ENCODE measurements at places on chromosomes 1 and 21. TPM values are rescaled to one million over a fixed set of nuclear protein-coding genes. Genes with fewer than 3 reads are reported as not detected.
A peak's percentile ranks its signal among the peaks of the same experiment; 100 is the strongest.

The C1orf159 gene
- 24.5 TPM for total RNA-seq

The PSEN2 gene
- total RNA-seq, result 22.2 TPM

The HJV gene
- total RNA-seq, result not detected

The SELENBP1 gene
- 2.9 TPM for total RNA-seq

The TP73 gene
- 13.0 TPM for total RNA-seq

The CACNA1S gene
- total RNA-seq, result 0.07 TPM

DNA sequence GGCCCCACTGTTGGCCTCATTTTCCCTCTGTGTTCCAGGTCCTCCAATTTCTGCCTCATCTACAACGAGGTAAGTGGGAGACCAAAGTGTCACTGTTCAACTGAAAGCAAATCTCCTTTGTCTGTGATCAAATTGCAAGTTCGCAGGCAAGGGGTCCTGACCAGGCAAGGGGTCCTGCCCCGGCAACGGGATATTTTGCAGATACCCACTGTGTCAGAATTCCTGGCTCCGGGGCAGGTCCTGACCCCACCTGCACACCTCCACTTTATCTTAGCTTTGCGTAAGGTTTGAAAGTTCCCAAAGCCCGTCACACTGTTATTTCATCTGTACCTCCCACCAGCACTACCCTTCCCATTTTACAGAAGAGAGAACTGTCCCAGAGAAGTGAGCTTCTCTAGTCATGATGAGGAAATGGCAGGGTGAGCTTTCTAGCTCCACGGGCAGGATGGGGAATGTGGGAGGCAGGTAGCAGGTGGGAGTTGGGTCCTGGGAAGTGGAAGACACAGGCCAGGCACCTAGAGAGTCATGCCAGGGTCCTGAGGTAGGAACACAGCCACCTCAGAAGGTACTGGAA lies 32.0 kb upstream of the CSF1 start:
- no peak for DNase-seq

DNA sequence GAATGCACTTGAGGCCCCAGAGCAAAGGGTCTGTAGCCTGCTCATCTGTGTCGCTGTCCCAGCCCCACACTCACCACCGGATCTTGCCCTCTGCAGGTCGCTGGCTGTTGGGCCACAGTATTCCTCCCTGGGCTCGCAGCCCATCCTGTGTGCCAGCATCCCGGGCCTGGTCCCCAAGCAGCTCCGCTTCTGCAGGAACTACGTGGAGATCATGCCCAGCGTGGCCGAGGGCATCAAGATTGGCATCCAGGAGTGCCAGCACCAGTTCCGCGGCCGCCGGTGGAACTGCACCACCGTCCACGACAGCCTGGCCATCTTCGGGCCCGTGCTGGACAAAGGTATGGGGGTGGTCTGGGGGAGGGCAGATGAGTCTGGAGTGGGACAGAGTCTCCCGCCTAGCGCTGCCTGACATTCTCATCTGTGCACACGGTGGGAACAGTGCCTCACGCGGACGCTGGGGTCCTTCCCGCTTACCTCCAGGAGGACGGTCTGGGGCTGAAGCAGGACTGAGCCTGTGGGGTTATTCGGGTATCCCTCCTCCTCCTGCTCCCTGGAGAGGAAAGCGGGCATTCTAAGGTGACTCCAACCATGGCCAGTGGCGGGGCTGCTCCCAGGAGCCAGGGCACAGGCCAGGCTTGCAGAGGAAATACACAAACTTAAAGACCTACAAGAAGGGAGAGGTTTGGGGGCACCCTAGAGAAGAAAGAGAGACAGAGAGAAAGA lies 15.9 kb downstream of the WNT3A start:
- DNase-seq, result no peak

DNA sequence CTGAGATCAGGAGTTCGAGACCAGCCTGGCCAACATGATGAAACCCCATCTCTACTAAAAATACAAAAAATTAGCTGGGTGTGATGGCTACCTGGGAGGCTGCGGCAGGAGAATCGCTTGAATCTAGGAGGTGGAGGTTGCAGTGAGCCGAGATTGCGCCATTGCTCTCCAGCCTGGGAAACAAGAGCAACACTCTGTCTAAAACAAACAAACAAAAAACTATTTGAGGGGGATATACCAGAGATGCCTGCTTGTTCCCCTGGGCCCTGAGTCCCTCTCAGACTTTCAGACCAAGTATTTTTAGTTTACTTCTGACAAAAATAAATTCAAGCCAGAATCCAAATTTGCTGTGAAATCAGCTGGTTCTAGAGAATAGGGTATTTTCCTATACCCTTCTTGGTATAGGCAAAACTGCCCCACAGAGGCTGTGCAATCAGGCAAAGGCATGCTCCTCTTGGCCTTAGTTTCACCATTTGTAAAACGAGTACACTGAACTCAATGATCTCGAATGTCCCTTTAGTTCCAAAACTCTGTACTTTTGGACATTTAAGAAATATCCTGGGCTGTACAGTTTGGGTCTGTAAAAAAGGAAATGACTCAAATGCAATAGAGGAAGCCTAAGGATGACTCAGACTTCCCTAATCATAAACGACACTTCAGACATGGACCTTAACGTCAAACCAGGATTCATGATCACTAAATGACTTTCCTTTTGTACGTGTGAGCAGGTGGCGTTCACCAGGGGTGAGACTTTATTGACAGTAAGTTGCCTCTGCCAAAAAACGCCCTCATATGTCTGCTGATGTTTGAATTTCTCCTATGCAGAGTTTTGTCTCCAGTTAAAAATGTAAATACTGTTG lies 16.1 kb downstream of the ENSA start:
- no peak for DNase-seq

DNA sequence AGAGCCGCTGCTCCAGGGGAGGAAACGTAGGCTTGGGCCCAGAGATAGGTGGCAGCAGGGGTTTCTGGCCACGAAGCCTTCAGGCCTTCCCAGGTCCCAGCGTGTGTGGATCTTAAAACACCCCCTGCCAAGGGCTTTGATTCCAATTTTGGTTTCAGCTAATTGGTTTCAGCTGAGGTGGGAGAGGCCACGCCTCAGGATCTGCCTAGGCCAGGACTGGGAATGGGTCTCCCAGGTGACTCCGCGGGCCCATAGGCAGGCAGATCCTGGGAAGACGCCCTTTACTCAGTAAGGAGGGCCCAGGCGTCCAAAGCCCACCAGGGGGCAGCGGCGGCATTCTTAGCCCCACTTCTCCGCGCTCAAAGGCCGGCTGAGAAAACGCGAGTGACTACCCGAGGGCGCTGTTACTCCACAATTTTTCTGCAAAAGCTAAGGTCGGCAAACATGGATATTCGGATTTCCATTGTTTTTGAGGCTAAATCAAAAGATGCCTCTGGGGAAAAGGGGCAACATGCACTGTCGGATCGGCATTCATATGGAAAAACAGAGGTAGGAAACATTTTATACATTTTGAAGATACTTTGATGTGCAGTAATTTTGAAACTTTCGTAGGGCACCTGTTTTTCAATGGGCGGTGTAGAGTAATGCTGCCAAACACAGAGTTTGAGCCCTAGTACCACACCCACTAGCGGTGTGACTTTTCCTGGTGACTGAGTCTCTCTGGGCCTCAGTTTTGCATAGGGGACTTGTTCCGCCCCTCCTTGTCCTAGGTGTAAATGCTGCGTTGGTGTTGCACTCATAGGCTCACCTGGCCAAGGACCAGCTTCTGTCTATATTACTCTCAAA lies 31.8 kb upstream of the BCL10 start:
- peak; percentile 93 for DNase-seq

DNA sequence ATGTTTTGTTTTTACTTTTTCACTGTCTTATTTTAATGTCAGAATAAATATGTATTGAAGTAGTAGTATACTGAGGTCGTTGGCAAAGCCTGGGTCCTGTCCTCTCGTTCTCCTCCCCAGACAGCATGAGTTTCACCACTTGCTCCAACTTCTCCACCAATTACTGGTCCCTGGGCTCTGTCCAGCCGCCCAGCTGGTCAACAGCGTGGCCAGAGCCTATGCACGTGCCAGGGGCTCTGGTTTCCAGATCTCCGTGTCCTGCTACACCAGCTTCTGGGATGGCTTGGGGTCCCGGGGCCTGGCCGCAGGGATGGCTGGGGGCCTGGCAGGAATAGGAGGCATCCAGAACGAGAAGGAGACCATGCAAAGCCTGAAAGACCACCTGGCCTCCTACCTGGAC lies 19.3 kb downstream of the PTPN14 start:
- no peak for DNase-seq

- DNase-seq, result no peak
Measured at GRCh38 chr1:48043622-48044021, 46.4 kb upstream of the TRABD2B start.

DNA sequence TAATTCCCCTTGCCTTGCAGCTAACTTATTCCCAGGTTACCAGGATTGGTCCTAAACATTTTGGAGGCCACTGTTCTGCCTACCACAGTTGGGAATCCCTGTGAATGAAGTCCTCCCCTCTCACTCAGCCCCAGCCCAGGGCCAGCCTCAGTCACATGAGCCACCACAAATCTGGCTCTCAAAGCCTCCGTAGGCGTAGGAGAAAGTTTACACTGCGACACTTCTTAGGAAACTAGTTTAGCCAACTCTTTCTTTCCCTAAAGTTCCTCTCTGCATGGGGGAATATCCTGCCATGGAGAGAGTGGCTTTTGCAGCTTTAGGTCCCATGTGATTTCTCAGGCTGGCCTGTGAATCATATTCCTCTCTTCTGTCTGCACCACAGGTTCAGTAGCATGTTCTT lies 45.7 kb upstream of the ETV3 start:
- DNase-seq, result no peak

GRCh38 chr1:181011301-181012202 lies 11.1 kb downstream of the STX6 start:
- no peak for DNase-seq

DNA sequence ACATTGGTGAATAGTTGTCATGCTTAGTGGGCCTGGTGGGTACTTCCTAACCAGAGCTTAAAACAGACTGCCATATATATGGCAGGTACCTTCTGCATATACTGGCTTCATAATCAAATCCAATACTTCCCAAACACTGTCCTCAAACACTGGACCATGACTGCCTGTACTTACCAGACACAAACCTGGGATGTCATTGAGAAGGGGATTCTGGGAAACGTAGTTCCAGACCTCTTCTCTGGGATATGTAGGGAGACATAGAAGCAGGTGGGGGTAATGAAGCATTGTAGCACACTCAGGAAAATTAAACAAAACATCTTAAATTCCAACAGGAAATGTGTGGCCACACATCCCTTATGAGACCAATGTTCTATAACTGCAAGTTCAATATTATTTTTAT lies 76.5 kb upstream of the ADAMTS5 start:
- no peak for DNase-seq

GRCh38 chr1:175361476-175361875 lies 168.9 kb upstream of the KIAA0040 start:
- DNase-seq, result no peak

DNA sequence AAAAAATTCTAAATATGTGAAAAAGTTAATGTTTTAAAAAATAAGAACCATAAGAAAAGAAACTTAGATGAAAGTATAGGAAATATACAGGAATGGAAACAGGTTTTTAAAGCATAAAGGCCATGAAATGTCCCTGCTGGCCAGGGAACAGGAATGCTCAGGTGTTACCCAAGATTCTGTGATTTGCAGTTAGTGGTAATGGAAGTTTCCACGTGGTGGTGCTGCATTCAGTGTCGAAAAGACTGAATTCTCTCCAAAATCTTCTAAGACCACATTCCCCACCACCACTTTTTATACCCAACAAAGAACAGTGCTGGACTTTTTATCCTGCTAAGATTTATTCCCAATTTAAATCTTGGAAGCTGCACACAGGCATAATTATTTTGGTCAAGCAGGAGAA lies 126.2 kb downstream of the PRRX1 start:
- no peak for DNase-seq

DNA sequence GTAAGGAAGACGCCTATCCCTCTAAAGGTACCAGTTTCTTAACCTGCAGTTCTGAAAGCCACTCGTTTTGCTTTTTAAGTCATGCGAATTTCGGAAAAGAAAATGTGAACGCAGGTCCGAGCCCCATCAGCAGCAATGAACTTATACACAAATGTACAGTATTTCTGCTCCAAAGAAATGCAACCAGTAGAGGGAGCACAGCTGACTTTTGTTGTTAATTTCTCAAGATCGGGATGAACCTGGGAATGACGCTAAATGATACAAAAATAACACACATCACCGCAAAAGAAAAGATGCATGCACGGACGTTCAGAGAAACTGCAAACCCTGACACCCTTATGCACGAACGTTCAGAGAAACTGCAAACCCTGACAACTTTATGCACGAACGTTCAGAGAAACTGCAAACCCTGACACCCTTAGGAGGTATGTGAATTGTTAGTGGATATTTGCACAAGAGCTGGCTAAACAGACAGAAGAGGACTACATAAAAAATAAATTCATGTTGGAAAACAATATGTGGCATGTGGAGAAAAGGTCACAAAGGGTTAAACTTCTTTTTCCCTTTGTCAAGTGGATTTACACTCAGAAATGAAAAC lies 3.5 kb upstream of the TIAM1 start:
- DNase-seq, result no peak

- DNase-seq, result no peak
Measured at GRCh38 chr1:231020139-231020601, 19.9 kb downstream of the FAM89A start.

- no peak for DNase-seq
Measured at GRCh38 chr1:3265835-3266805, 188.3 kb upstream of the ARHGEF16 start.

DNA sequence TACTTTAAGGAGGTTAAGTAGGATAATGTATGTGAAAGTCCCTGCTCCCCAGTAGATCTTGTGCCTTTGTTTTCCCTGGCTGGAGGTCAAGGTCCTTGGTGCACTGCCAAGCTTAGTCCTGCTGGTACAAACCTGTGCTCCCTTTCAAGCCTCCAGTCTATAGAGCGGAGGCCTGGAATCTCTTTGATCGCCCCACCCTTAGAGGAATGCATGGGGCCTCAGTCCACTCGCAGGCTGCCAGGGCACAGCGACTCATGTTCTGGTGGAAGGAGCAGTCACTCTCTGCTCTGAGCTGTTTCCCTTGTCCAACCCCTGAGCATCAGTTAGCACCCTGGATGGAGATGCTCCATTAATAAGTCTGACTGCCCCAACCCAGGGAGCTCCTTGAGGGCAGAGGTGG lies 121.8 kb downstream of the HMGB4 start:
- DNase-seq, result no peak

DNA sequence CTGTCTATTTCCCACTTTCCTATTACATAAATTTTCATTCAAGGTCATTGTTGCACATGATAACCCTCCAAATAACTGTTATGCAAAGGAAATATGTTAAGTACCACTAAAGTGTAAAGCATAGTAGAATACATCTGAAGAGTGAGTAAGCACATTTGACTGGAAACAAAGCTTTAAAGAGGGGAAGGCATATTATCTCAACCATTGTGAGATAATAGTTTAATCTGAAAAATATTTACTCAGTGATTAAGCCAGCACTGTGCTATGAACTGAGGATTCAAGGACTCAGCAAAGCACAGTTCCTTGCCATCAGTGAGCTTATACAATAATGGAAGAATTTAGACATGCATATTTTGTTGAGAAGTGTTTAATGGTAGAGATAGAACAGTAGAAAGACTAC lies 127.4 kb downstream of the HMCN1 start:
- DNase-seq, result no peak

DNA sequence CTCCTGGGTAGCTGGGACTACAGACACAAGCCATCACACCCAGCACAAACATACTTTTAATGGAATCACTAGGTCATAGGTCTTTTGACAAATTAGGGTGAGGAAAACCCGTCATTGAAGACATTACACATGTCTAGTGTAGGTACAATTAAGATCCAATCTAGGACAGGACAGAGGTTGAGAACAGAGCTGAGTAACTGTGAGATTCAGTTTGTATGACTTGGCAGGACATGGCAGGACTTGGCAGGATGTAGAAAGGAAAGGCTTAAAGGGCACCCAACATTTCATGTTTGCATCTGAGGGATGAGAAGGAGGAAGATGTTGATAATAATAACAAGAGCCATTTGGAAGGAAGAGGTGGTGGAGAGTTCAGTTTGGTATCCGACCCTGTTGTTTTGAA lies 483.8 kb downstream of the PCP4 start:
- no peak for DNase-seq
